ENCODE measurements at places on chromosomes 11 and 22.

DNA sequence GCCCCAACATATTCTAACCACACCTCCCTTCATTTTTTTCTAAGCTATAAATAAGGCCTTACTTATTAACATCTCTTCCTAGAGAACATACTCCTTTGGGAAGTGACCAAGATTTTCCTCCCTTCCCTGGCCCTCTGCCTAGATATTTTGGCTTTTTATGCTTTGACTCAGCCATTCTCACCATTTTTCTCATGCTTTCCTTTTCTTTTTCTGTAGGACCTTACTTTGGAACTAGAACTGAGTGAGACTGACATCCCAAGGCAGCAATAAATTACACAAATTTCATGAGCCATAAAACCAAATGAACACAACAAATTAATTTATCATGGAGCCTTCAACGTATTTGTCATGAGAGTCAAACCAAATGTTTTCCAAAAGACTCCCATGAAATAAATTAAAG, 142.7 kb upstream of the CTSC start:
- DNase-seq, result no peak

DNA sequence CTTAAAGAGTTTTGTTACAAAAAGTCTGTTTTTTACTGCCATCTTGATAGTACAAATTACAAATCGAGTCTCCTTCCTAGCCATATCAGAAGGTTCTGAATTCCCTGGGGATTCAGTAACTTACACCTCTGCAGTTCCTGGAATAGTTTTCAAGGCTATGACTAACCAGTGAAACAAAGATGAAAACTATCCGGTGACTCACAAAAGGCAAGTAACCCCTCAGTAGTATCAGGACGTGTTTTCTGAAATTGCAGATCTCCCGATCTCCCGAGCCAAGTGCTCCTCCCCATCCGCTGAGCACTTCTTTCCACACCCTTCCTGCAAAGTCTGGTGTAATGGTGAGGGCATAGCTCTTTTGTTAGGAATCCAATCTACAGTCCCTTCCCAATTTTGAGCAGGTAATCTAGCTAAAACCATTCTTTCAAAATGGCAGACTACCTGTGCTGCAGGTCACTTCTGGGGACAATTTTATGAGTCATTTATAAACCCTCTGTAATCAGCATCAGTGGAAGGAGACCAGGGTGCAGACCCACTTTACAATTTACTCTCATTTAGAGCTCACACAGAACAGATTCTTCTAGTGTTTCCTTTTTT, 7.7 kb downstream of the E2F8 start:
- no peak for DNase-seq

DNA sequence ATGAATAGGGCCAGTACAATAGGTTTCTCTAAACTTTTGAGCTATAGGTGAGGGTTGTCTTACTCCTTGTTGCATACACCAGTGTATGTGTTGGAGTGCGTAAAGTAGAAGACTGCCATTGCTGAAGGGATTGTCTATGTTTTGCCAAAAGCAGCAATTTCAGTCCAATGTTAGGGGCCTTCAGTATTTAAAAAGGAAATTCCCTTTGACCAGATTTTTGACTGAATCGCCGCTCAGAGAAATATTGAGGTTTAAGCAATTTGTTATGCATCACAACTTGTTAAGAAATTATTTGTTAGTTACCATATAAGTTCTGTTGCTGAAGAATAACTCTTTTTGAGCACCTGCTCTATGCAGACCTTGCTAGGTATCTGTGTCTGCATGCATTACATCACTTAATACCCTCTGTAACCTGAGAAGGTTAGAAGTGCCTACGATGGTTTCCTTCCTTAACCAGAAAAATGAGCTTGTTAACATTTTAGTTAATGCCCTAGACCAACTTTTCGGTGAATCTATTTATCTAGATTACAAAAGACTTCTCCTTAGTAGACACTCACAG, 33.9 kb downstream of the MMP20 start:
- no peak for DNase-seq

DNA sequence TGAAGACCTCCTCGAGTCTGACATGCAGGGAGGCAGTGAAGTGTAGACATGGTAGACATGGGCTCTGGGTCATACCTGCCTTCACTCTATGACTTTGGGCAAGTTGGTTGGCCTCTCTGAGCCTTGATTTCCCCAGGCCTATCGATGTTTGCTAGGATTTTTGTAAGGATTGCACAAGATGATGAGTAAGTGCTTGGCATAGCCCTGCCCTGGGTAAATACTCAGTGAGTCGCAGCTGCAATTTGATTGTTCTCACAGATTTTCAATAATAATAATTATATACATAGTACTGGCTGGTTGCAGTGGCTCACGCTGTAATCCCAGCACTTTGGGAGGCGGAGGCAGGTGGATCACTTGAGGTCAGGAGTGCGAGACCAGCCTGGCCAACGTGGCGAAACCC, 18.1 kb downstream of the MCM5 start:
- no peak for DNase-seq

GRCh38 chr11:126400479-126400878, 45.0 kb downstream of the ST3GAL4 start:
- no peak for DNase-seq

GRCh38 chr22:41383085-41383484, 1.3 kb downstream of the TEF start:
- no peak for DNase-seq

GRCh38 chr22:31192513-31192912, 19.6 kb upstream of the LIMK2 start:
- DNase-seq, result no peak

DNA sequence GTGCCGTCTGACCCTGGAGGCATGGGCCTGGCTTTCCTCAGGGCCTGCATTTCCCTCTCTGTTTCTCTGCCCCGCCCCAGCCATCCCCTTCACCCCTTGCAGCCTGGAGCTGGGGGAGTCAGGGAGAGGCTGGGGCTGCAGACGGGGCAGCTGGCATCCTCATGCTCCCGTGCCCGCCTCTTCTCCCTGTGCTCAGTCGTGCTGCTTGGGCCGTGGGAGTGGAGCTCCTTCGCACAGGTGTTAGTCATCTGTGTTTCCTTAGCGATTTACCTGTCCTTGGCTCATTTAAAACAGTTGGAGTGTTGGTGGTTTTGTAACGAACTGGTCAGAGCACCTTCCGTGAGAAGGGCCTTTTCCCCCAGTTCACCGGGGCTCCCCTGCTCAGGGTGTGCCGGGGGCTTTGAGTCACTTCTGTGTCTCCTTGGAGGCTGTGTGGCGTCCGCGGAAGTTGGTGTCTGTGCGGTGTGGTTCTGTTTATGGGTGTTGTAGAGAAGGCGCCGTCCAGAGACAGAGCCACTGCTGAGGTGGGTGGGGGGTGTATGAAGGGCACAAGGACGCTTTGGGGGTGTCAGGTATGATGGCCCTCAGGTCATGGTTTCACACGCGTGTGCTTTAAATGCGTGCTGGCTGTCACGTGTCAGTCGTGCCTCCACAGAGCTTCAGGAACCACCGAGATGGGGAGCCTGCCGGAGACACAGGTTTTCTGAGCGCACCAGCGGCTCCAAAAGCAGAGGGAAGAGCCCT, 19.5 kb downstream of the BRSK2 start:
- DNase-seq, result no peak

DNA sequence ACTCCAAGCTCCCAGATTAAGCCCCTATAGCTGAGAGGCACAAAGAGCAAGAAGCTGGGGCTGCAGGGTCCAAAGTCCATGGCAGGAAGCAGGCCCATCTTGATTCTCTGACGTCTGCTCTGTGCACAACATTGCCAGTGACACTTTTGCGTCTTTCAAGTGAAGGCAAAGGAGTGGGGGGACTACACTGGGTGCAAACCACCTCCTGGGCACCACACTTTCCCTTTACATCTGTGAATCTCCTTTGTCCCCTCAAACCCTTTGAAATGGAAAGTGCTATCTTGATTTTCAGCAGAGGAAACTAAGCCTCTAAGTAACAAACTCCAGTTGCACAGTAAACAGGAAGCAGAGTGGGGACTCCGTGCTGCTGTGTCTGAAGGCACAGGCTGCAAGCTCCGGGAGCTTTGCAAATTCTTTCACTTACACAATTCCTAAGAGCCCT, 428.0 kb downstream of the LARGE1 start:
- DNase-seq, result no peak

- no peak for DNase-seq
These were observed 79.7 kb downstream of the KIRREL3 start for GRCh38 chr11:126920833-126921232.

- DNase-seq, result no peak
These were observed 156.4 kb upstream of the PITPNB start for GRCh38 chr22:28075358-28075981.

GRCh38 chr11:57493507-57494503, 21.7 kb downstream of the SLC43A1 start:
- no peak for DNase-seq

GRCh38 chr22:44100411-44100810, 76.3 kb downstream of the PARVB start:
- no peak for DNase-seq

GRCh38 chr22:40009292-40009774, 14.6 kb downstream of the FAM83F start:
- DNase-seq, result no peak

DNA sequence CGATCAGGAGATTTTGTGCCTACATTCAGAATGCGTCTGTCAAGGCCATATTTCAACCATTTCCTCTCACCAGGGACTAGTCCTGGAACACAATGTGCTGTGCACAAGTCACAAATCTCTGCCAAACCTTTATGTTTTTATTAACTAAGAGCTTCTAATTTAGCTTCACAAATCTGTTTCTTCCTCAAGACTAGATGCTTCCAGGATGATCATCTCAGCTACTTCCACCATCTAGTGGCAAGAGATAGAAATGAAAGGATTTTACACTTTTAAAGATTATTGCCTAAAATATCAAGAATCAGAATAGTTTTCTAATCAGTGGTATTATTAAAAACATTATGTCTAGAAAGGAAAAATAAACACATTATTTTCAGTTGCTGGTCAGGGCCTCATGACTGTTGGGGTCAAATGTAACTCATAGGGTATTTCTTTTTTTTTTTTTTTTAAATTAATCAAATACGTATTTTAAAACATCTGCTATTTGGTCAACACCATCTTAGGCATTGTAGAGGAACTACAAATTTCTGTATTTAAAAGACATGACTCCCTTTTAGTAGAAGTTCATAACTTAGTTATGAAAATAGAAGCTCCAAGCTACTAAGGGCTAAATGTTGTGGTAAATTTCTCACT, 1102.6 kb downstream of the DLG2 start:
- DNase-seq, result no peak

DNA sequence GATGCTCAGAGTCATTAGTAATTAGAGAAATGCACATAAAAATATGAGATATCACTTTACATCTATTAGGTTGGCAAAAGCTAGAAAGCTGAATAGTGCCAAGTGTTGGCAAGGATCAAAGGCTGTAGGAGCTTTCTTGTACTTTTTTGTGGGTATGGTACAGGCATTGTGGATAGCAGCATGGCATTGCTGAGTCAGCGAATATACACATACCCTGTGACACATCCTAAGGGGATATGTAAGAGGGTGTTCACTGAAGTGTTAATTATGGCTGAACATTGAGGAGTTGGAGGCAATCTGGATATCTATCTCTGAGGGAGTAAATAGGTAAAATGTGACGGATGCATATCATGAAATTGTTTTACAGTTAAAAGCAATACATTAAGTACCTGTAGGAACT, 27.0 kb upstream of the IL18BP start:
- no peak for DNase-seq

DNA sequence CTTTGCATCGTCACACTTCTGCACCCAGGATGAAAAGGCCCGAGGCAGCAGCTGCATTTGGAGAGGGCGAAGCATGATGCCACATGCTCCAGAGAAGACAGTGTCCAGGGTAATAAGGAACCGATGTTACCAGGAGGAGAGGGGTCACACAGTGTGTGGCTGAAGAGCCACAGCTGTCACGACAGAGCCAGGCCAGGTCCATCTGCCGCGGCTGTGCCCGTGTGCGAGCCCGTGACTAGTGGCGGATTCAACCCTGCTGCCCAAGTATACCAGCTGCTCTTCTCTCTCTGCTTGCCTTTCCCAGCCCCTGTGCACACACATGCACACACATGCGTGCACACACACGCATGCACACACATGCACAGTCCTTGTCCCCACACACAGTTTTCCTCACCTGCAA, 1432.5 kb downstream of the BRD1 start:
- no peak for DNase-seq

GRCh38 chr11:7165911-7166310, 77.1 kb downstream of the RBMXL2 start:
- no peak for DNase-seq

- DNase-seq, result no peak
These were observed 315.9 kb upstream of the CCDC90B start for GRCh38 chr11:83601914-83602527.

- no peak for DNase-seq
These were observed 21.1 kb downstream of the EIF3F start for GRCh38 chr11:8008212-8008611.

- DNase-seq, result peak; percentile 24
These were observed 33.8 kb downstream of the EHF start for GRCh38 chr11:34654483-34655334.

- no peak for DNase-seq
These were observed 299.3 kb upstream of the DDI1 start for GRCh38 chr11:103737037-103737622.

GRCh38 chr22:48761546-48761945, 1066.1 kb downstream of the BRD1 start:
- DNase-seq, result no peak

DNA sequence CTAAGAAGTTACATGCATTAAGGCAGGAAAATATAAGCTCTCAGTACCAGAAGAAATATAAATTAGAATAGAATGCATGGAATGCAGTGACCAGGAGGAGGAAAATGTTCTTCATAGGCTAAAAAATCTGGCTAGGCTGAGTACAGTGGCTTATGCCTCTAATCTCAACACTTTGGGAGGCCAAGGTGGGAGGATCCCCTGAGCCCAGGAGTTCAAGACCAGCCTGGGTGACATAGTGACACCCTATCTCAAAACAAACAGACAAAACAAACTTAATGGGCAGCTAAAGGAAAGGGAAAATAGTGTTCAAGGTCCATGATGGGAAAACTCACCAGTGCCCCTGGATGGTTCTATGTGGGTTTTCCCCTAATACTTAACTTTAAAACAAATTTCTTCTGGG, 78.3 kb upstream of the RASSF10 start:
- no peak for DNase-seq

DNA sequence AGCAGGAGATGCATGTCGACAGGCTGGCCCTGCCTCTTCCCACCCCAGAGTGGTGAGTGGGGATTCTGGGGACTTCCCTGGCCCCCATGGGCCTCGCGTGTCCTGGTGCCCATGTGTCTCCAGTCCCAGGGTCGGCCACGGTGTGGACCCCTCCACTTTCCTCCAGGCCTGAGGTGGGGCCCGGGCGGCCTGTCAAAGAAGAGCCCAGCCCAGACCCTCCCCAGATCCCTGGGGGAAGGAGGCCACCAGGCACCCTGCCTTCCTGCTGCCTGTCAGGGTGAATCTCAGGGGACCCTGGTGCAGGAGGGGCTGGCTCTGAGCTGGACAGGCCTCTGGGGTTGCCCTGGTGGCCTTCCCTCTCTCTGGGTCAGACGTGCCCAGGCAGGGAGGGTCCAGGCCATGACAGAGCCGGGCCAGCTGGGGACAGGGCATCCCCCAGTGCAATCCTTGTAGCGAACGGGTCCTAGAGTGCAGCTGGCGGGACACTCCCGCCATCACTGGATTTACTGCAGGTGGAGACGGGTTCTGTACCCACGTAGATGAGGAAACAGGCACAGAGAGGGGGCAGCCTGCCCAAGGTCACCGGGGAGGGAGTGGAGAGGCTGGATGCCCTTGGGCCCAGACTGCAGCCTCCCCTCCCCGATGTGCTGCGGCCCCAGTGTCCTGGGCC, 13.5 kb upstream of the MUC6 start:
- DNase-seq, result no peak

- DNase-seq, result no peak
These were observed 9.5 kb upstream of the SH3BP1 start for GRCh38 chr22:37629928-37630327.

- DNase-seq, result no peak
These were observed 27.9 kb downstream of the SPATA19 start for GRCh38 chr11:133817449-133817848.

Data from hypothalamus (tissue), 51 donors.